HTR-8/SVneo (cell line): ENCODE measurements at places on chromosomes 2 and 18.

- DNase-seq = no peak
Observed at GRCh38 chr2:85721641-85722040, 27.5 kb downstream of the GNLY start.

DNA sequence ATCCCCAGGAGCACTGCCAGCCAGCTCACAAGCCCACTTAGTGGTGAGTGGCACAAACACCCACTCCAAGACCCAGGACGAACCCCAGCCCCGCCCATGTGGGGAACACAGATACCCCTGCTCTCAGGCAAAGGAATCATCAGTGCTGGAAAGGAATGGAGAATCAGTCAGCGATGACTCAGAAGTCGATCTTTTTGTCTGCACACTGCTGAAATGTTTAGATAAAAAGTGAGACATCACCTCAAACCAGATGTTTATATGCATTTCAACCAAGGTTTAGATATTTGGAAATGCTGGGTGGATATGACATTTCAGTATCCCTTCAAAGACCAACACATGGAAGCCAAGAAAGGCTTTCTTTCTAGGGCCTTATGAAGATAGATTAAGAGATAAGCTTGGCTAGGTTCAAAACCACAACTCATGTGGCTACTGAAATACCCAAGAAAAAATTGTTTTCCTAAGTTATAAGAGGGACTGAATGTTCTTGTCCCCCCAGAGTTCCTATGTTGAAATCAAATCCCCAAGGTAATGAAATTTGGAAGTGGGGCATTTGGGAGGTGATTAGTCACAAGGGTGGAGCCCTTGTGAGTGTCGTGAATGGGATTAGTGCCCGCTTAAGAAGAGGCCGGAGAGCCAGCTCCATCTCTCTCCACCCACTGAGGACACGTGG, 43.7 kb downstream of the POU3F3 start:
- DNase-seq = no peak

DNA sequence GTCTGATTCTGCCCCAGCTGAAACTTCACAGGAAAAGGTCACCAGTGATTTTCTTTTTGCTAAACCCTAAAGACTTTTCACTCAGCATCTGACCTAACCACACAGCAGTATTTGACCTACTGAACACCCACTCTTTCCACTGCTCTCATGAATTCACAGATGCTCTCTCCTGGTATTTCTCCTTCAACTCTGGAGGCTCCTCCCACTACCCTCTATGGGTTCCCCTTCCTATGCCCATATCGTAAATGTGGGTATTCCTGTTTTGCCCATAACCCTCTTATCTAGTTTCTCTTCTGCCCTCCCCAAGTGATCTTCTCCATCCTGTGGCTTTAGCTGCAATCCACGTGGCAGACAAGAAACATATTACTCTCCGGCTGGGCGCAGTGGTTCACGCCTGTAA, 7.6 kb downstream of the PLEKHM3 start:
- no peak for DNase-seq

DNA sequence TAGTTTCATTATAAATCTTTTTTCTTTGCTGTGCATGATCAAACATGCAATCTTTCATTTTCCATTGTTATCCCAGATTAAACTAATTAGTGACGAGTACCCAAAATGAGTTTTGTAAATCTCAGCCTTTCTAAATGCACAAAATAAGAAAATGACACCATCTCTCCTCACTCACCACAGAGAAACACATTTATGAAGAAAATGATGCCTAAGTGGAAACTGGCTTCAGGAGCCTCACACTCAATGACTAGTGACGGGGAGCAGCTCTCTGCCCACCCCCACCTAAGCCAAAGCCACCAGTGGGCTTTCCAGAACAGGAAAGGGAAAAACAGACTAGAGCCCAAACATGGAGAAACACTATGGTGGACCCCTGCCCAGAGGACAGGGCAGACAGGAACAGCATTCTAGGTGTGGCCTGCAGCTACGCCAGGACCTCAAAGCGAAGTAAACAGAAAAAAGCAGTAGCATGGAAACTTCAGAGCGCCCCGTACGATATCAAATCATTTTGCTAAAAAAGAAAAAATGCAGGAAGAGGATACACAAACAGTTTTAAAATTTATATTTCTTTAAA, 113.5 kb downstream of the RBMS1 start:
- DNase-seq = no peak

DNA sequence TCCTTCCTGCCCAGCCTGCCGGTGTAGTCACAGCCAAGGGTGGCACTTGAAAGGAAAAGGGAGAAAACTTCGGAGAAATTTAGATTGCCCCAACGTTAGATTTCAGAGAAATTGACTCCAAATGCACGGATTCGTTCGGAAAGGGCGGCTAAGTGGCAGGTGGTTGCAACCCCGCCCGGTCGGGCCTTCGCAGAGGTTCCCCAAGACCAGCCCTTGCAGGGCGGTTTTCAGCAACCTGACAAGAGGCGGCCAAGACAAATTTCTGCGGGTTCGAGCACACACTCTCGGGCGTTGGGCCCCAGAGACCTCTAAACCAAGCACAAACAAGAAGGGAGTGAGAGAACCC, 4.8 kb downstream of the ONECUT2 start:
- DNase-seq = no peak

DNA sequence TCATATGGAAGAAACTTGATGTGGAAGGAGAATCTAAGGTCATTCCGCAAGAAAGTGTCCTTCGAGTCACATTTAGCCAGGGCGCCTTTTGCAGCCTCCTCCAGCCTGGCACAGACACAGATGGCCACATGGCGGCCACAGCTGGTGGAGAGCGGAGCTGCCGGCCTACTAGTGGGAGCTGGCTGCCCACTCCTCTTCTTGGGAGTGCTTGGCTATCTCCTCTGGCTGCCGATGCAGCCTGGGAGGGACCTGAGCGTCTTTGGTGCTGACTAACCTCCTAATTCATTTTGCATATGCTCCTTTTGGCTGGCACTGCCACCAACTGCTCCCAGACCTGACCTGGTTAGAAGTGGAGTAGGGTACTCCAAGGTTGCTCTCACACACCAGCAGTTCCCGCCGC, 199.3 kb upstream of the MYT1L start:
- DNase-seq = no peak

- no peak for DNase-seq
Observed at GRCh38 chr2:219851169-219851568, 223.7 kb downstream of the SLC4A3 start.

- DNase-seq = no peak
Observed at GRCh38 chr18:9608298-9608697, 6.1 kb downstream of the PPP4R1 start.

DNA sequence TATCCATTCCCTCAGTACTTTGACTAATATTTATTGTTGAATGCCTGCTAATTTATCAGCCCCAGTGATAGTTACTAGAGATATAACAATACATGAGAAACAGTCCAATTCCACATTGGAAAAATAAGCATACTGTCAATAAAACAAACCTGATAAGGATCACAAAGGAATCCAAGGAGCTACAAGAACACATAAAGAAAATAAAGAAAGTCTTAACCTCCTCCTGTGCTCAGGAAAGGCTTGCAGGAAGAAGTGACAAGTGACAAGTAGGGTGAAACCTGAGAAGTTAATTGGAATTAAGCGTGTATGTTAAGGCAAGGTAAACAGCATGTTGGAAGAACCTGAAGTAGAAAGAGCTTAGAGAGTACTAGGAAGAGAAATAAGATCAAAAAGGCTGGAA, 20.3 kb upstream of the ASNSD1 start:
- no peak for DNase-seq
